ENCODE measurements at places on chromosomes 2 and 18. TPM values are rescaled to one million over a fixed set of nuclear protein-coding genes. Genes with fewer than 3 reads are reported as not detected.

DNA sequence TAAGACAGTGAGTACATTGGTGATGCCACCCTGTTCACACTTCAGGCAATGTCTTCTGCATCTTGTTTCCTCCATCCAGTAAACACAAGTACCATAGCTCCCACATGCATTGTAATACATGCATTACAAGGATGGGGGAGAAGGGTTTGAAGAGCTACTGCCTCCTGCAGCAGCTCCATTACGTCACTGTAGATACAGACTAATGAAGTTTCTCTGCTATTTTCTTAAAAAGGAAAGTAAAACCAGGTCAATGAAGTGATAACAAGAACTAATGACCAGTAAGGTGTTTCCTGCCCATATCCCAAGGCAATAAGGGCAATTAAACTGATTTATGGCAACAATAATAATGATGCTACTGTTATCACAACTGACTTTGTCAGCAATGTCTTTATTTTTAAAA lies 18.2 kb upstream of the BBS5 start:
- no peak for DNase-seq

DNA sequence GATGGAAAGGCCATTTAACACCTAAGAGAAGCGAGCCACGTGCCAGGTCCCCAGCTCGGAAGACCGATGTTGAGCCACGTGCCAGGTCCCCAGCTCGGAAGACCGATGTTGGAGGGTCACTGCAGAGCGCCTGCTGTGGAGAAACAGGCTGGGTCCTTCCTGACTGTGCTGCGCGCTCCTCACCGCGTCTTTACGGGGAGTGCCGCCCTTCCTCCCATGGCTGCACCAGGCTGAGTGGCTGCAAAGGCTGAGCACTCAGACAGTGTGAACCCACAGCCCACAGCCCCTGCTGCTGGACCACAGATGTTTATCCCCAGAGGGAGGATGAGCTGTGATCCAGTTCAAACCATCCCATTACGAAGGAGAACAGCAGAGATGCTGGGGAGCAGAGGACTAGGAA lies 55.7 kb downstream of the RTP5 start:
- DNase-seq, result no peak

GRCh38 chr2:130853391-130853790 lies 16.7 kb downstream of the ARHGEF4 start:
- no peak for DNase-seq

DNA sequence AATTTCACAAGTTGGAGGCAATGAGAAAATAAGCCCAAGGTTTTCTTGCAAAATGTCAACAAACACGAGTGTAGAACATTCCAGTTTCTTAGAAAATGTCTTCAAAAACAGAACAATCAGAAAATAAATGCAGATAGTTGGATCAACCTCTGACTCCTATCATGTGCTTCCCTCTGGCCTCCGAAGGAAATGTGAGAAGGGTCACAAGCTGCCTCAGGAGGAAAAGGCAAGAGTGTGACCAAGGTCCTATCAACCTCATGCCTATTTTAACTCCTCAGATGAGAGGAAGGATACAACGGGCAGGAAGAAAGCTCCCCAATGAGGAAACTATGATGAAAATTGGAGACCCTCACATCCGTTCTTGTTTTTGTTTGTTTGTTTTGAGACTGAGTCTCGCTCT lies 7.9 kb downstream of the SCYGR5 start:
- no peak for DNase-seq

DNA sequence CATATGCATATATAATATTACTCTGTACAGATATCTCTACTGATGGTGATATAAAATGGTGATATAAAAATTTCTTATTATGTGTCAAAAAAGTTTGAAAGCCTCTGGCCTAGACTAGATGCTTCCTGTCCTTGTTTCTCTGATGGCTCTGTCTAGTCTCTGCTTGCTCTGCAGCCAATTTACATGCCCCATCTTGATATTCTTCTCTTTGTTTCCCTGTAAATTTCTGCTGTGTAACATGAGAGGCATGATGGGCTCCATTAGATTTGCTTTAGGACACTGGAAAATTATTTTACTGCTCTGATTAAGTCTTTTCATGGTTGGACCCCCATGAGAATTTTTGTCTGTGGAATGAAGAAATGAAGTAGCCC lies 24.3 kb downstream of the BABAM2 start:
- no peak for DNase-seq

DSG3 gene
- not detected for total RNA-seq

HDHD2 gene
- 24.1 TPM for total RNA-seq

EFHD1 gene
- total RNA-seq, result 4.0 TPM

APCDD1 gene
- total RNA-seq, result 31.3 TPM

APLF gene
- total RNA-seq, result 4.0 TPM

Data from body of pancreas (tissue), 4 donors.